Purkinje cell (primary cell): ENCODE measurements at places on chromosomes 7 and 10. TPM values are rescaled to one million over a fixed set of nuclear protein-coding genes. Genes with fewer than 3 reads are reported as not detected.

Gene NODAL
- polyA plus RNA-seq: 0.99 TPM in 1 of 2 replicates, not detected in the other

Gene DMBT1
- 0.06 TPM in 1 of 2 replicates, not detected in the other for polyA plus RNA-seq

Gene SLC39A12
- polyA plus RNA-seq: 0.58 TPM in 1 of 2 replicates, not detected in the other

Gene C7orf57
- polyA plus RNA-seq: 0.41 and 0.87 TPM in 2 replicates

Gene FRG2B
- not detected in 2 replicates for polyA plus RNA-seq

Gene PCDH15
- polyA plus RNA-seq: 0.29 and 2.6 TPM in 2 replicates

Gene PYROXD2
- polyA plus RNA-seq: 1.7 and 4.4 TPM in 2 replicates

Gene GIMAP7
- polyA plus RNA-seq: 0.25 and 1.0 TPM in 2 replicates

Gene CC2D2B
- polyA plus RNA-seq: 1.7 and 6.2 TPM in 2 replicates

Gene INHBA
- 0.38 and 0.42 TPM in 2 replicates for polyA plus RNA-seq

Gene HMX2
- polyA plus RNA-seq: not detected in 2 replicates

Gene ZNF425
- polyA plus RNA-seq: 0.45 and 2.4 TPM in 2 replicates
